ENCODE measurements at places on chromosomes 7 and 10.

- no peak overlapping the region for H3K27ac ChIP-seq
- DNase-seq: no peak
- no peaks in the 10 kb centered on the region for H3K36me3 ChIP-seq
- no peaks in the 10 kb centered on the region for H3K27me3 ChIP-seq
- H3K4me3 ChIP-seq: no peak overlapping the region
These were observed 178.9 kb downstream of the ADK start for GRCh38 chr10:74329873-74330272.

- peaks cover 23% of the 10 kb centered on the region for H3K4me1 ChIP-seq
- DNase-seq: no peak
- no peak overlapping the region for H3K4me3 ChIP-seq
- H3K36me3 ChIP-seq: no peaks in the 10 kb centered on the region
- H3K27ac ChIP-seq: no peak overlapping the region
- no peaks in the 10 kb centered on the region for H3K27me3 ChIP-seq
These were observed 67.3 kb downstream of the ST7 start for GRCh38 chr7:117020591-117020973.

DNA sequence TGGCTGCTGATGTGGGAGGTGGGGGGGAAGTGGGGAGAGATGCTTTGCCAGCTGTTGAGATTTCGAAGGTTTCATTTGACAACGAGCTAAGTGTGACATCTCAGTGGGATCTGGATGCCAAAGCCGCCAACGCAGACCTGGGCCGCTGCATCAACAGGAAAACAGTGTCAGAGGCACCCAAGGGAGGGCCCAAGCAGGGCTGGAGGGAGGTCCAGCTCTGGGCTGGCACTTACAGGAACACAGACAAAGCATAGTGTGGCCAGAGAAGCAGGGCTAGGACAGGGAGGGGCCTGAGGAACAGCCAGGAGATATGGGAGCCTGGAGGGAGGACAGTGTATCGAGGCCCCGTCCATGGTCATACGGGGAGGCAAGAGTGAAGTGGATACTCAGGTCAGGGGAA is 73.1 kb downstream of the GTF2IRD1 start:
- no peaks in the 10 kb centered on the region for H3K27me3 ChIP-seq
- peaks cover 15% of the 10 kb centered on the region for H3K36me3 ChIP-seq
- no peak overlapping the region for H3K27ac ChIP-seq
- no peaks in the 10 kb centered on the region for H3K4me1 ChIP-seq
- H3K4me3 ChIP-seq: no peak overlapping the region

- no peaks in the 10 kb centered on the region for H3K36me3 ChIP-seq
- no peak for DNase-seq
- H3K27ac ChIP-seq: no peak overlapping the region
- H3K4me3 ChIP-seq: no peak overlapping the region
These were observed 12.7 kb downstream of the CHN2 start for GRCh38 chr7:29207162-29207801.

- no peaks in the 10 kb centered on the region for H3K36me3 ChIP-seq
- no peak for DNase-seq
- no peaks in the 10 kb centered on the region for H3K4me1 ChIP-seq
- no peak overlapping the region for H3K27ac ChIP-seq
These were observed 348.4 kb upstream of the MTPN start for GRCh38 chr7:136325578-136325977.

GRCh38 chr7:68936471-68937035 is 661.7 kb upstream of the AUTS2 start:
- no peaks in the 10 kb centered on the region for H3K36me3 ChIP-seq
- no peak overlapping the region for H3K27ac ChIP-seq
- no peaks in the 10 kb centered on the region for H3K27me3 ChIP-seq

- no peaks in the 10 kb centered on the region for H3K4me1 ChIP-seq
- DNase-seq: no peak
- no peaks in the 10 kb centered on the region for H3K27me3 ChIP-seq
- H3K27ac ChIP-seq: no peak overlapping the region
- no peak overlapping the region for H3K4me3 ChIP-seq
These were observed 384.1 kb downstream of the GATA3 start for GRCh38 chr10:8438603-8439002.

- DNase-seq: no peak
- no peaks in the 10 kb centered on the region for H3K36me3 ChIP-seq
- no peak overlapping the region for H3K4me3 ChIP-seq
- H3K27me3 ChIP-seq: no peaks in the 10 kb centered on the region
- H3K27ac ChIP-seq: no peak overlapping the region
These were observed 59.5 kb downstream of the AHR start for GRCh38 chr7:17357952-17358351.

All from thyroid gland (tissue), 4 donors.